ENCODE measurements at places on chromosomes 12 and 14.
A peak's percentile ranks its signal among the peaks of the same experiment; 100 is the strongest.

- DNase-seq: no peak
Observed at GRCh38 chr14:49541049-49541448, 45.1 kb downstream of the RPS29 start.

DNA sequence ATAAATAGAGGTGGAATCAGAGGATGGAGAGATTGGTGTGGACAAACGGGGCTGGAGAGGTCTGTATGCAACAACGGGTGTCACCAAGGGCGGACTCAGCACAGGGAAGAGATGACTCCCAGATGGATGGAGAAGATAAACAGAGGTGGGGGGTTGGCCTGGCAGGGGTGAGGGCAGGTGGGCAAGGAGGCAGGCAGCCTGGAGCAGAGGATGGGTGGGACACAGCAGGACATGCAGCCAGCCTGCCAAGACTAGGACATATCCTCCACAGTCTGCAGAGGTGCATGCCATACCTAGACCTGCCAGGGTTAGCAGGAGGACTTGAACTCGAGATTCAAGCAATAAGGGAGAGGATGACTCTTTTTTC, 56.2 kb downstream of the TTC7B start:
- no peak for DNase-seq

GRCh38 chr14:20630340-20631022, 11.0 kb downstream of the OR6S1 start:
- peak; percentile 82 for DNase-seq

GRCh38 chr14:99169776-99170356, 102.1 kb downstream of the BCL11B start:
- no peak for DNase-seq

GRCh38 chr12:3935078-3935477, 61.9 kb upstream of the PARP11 start:
- DNase-seq: peak; percentile 13

- no peak for DNase-seq
Observed at GRCh38 chr12:115268451-115268850, 584.5 kb upstream of the TBX3 start.

DNA sequence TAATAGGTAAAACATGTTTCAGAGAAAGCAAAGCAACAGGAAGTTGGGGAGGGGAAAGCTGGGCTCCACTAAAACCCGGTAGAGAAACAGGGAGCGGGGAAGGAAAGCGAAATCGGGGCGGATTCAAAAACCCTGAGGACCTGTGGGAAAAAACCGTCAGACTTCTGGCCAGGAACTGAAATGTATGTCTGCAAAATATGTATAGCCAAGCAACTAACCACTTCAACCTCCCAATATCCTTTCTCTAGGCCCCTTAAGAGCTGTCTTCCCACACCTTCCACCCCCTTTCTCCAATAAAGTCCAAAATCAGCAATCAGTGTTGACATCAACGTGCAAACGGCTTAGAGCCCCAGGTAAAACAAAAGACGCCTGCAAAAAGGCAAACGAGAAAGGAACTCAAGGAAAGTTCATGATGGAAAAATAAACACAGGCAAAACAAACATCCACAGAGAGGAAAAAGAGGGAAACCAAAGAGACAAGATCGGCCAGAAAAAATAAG, 32.8 kb downstream of the SIX1 start:
- DNase-seq: no peak

DNA sequence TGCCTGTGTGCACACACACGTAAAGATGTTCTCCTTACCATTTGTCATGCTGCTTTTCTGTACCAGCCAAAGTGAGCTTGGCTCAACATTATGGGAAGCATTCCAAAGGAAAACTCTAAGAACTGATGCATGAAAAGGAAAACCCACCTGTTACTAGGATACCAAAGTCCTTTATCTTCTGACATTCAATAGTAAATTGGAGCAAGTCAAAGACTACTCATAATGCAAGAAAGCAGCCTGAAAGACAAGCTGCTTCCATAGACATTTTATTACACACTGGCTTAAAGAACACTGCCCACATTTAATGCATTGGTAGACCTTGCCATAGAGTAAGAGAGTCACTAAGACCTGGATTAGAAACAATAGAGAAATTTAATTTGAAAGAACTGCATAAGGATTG, 159.0 kb downstream of the LRIG3 start:
- no peak for DNase-seq

DNA sequence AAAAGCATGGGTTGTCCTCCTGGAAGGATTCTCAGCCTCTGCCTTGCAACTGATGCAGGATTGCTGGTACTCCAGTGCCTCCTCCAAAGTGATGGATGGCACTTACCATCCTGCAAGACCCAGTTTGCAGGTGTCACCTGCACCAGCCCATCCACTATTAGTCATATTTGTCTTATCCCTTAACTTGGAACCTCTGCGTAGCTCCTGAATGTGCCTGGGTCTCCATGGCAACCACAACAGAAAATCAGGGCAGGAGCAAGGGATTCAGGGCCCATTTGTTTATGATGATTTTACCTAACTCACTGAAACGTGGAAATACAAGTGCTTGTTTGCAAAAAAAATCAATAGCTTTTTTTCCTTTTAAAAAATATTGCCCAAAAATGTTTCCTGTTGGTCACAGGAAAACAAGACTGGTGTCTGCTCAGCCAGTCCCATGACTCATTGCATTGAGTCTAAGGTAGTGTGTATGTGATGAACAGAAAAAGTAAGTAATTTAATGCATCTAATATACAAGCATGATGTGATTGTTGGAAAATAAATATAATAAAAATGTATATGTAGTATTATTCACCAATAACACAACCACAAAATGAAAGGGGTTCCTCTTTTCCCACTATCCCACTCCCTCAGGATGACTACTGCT, 1196.3 kb upstream of the TMEM132C start:
- no peak for DNase-seq

DNA sequence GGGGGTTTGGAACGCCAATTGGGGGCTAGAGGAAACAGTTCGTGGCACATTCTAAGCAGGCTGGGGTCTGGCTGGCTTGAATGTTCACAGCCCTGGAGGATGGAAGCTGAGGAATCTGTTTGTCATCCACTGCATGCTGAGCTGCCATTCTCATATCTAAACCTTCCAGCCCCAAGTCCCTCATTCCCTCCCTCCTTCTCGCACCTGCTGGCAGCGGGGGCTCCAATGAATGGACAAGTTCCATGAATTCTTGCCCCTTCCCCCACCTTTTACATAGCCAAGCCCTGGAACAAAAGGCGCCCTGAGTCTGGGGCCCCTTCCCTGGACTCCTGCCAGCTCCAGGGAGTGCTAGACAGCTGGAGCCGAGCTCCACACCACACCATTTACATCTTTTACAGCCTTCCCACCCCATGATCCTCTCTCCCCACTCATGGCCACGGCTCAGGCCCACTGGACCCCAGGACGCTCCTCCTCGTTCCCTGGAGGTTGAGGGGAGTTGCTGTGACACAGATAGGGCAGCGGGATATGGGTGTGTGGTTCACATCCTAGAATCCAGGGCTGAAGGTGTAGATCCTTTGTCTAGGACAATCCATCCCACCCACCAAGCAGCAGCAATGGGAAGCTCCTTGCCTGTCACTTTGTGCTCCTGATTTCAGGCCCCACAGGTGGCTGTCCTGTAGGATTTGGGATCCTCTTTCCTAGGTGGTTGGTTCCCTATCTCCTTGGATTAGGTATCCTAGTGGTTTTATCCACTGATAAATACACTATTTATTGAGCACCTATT, 21.7 kb upstream of the VRTN start:
- DNase-seq: no peak
